ENCODE measurements at places on chromosomes 6 and 20.

- DNase-seq, result no peak
Observed at GRCh38 chr6:136958168-136958567, 36.1 kb downstream of the SLC35D3 start.

- DNase-seq, result no peak
Observed at GRCh38 chr20:57753332-57754164, 43.7 kb upstream of the PMEPA1 start.

GRCh38 chr6:115668781-115669180 is 391.9 kb downstream of the FRK start:
- DNase-seq, result no peak

DNA sequence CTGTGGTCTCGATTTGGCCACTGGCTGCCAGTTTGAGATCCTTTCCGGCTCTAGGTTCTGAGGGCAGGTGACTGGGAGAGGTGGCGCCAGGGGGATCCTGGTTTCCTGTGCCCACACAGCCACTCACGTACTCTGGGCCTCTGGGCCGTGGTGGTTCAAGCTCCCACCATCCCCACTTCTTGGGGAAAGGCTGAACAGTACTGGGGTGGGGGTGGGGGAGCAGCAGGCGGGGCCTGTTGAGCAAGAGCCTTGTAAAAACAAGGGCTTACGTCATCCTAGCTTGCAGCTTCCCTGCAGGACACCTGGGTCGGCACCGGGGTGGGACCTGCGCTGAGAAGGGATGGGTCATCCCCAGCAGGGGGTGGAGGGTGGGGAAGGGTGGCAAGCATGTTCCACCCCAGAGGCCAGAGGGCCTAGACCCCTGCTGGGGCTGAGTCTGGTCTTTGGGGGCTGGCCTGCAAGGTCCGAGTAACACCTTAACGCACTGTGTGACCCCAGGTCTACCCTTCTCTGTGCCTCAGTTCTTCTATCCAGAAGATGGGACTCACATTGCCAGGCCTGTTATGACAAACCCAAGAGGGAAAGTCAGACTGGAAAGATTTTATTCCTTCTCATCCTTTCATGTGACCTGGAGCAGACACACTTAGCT is 3.1 kb upstream of the CEBPB start:
- DNase-seq, result no peak

DNA sequence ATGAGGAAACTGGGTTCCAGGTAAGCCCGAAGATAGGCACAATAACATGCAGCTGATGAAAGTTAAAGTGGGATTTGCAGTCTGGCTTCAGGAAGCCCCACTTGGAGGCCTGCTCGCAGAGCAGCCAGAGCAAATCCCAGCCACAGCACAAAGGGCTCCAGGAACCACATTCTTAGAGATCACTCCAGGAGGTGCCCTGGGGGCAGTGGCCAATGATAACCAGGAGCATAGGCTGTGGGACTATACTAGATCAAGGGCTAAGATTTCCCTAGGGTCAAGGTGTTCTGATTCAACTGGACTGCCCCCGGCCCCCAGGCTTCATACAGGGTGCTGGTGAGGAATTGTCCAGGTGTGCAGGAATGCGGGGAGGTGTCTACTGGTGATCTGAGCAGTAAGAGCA is 133.9 kb upstream of the PTPRT start:
- no peak for DNase-seq

DNA sequence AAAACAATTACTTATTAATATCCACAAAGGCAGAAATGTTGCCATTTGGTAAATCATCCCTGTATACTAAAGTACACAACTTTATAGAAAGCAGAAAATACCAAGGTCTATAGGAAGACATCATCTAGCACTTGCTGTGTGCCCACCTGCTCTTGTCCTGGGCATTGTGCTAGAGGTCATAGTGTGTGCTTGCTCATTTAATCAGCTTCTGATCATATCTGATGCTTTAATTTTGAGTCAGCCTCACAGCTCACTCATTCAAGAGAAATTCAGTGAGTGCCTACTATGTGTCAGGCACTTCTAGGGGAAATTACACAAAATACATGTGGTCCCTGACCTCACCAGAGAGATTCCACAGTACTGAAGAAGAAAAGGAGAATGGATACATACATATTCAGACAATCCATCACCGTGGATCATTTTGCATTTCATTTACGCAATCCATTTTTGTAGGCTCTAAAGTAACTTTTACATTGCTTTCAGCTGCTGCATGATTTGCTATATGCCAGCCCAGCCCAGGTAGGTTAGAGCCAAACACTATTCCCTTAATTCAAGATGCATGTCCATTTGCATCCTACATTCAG is 167.9 kb upstream of the MCHR2 start:
- no peak for DNase-seq

GRCh38 chr6:22468256-22468965 is 101.0 kb upstream of the HDGFL1 start:
- DNase-seq, result no peak

GRCh38 chr20:61478094-61478493 is 226.0 kb downstream of the CDH4 start:
- DNase-seq, result no peak

- peak; percentile 84 for DNase-seq
Observed at GRCh38 chr6:159979136-159979874, 10.4 kb downstream of the IGF2R start.

DNA sequence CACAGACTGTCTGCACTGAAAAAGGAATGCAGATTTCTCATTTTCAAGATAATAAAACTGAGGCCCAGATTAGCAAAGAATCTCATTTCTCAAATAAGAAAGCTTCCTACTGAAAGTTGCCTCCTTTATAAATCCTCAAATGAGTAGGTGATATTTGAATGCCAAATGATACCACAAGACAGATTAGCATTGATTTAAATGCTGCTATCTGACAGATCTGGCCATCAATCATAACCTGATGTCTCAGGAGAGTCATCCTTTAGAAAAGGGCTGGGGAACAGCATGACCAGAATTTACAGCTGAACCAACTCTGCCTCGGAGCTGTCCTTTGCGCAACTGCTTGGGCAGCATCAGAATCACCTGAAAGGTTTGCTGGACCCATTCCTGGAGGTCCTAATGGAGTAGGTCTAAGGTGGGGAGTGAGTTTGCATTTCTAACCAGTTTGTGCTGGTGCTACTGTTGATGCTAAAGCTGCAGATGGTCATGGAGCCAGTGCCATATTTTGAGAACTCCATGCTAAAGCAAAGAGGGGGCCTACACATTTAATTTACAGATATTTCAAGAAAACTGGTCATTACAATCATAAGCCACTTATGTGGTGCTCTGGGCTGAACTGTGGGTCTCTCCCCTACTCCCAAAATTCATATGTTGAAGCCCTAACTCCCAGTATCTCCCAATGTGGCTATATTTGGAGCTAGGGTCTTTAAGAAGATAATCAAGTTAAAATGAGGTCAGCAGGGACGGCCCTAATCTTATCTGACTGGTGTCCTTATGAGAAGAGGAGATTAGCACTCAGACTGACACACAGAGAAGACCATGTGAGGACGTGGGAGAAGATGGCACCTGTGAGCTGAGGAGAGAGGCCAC is 295.5 kb upstream of the JARID2 start:
- DNase-seq, result no peak

DNA sequence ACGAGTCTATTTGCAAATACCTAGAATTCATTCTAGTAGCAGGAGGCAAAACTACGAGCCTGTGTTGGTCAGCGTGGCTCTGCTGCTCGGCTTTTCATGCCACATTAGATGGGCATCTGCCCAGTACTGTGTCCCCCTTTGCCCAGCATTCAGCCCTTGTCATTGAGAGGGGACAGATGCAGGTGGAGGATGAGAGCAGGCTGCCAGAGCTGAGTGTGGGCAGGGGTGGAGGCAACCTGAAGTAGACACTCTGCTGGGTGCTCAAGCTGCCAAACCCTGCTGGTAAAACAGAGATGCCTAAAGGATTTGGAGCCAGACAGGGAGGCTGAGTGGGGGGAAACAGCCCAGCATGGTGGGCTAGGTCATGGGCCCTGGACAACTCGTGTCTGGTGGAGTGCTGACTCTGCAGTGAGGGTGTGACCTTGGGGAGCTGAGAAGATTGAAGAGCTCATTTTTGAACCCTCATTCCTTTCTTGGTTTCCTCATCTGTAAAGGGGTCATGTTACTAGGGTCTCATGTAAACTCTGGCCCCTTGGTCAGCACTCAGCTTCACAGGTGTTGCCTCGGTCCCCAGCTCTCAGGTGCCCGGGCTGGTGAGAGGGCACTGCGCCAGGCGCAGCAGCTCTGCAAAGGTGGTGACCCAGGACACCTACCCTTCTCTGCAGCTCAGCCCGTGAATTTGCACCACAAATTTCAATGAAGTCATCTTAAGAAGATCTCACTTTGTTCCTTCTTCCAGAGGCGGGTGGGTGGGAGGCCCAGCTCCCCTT is 64.2 kb upstream of the BHLHE23 start:
- no peak for DNase-seq

GRCh38 chr20:48716086-48716485 is 111.7 kb downstream of the PREX1 start:
- peak; percentile 74 for DNase-seq

- no peak for DNase-seq
Observed at GRCh38 chr6:41623330-41623729, 14.9 kb upstream of the MDFI start.

- no peak for DNase-seq
Observed at GRCh38 chr6:118746145-118746824, 94.9 kb upstream of the CEP85L start.

DNA sequence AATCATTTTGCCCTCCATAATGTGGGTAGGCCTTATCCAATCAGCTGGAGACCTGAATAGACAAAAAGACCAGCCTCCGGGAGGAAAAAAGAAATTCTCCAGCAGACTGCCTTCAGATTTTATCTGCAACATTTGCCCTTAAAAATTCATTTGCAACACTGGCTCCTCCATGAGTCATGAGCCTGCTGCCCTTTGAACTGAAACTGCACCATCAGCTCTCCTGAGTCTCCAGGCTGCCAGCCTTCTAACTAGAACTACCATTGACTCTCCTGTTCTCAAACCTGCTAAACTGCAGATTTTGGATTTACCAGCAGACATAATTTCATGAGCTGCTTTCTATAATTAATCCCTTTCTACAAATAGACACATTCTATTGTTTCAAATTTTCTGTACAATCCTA is 223.9 kb upstream of the THEMIS start:
- DNase-seq, result no peak

GRCh38 chr6:163771180-163771579 is 356.7 kb downstream of the QKI start:
- no peak for DNase-seq

Measured in CD4-positive, alpha-beta T cell treated with Interleukin-2 at 100 ng/mL for 4 hours (primary cell).